ENCODE measurements at places on chromosomes 4 and X.

DNA sequence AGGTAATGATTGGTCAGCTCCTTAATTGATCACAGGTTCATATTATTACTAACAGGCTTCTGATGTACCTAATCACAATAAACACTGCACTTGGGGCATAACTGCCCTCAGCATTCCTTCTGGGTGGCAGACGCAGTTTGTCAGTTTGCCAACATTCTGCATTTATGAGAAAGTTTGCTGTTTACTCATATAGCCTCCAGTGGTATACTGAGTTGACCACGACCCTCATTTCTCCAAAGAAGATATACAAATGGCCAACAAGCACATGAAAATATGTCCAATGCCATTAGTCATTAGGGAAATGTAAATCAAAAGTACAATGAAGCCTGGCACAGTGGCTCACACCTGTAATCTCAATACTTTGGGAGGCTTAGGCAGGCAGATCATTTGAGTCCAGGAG is 26.3 kb downstream of the EFHC2 start:
- DNase-seq: no peak

DNA sequence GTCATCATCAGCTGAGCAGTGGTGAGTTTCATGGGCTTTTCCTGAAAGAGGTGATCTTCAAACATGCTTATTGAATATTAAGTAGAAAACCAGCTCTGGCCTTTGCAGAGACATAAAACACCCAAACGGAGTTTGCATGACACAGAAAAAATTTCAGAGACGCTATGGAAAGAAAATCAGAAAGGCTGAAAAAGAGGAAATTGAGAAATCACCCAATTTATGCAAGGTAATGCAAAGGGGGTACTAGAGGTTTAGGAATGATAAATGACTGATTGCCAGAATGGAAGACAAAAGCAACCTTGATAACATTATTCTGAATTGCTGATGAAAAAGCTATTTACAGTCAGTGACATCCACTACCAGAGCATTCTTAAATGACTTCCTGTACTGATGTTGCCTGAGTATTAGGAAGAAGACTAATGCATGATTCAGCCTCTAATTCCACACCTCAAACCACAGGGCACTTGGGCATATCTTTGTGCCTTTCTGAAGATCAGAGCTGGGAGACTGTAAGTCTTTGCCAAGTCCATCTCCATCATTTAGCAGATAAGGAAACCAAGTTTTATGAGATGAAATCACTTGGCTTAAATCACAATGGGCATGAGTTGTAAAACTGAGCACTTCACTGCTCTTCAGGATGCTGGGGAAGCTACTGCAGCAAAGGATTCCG is 565.7 kb downstream of the PPARGC1A start:
- no peak for DNase-seq

DNA sequence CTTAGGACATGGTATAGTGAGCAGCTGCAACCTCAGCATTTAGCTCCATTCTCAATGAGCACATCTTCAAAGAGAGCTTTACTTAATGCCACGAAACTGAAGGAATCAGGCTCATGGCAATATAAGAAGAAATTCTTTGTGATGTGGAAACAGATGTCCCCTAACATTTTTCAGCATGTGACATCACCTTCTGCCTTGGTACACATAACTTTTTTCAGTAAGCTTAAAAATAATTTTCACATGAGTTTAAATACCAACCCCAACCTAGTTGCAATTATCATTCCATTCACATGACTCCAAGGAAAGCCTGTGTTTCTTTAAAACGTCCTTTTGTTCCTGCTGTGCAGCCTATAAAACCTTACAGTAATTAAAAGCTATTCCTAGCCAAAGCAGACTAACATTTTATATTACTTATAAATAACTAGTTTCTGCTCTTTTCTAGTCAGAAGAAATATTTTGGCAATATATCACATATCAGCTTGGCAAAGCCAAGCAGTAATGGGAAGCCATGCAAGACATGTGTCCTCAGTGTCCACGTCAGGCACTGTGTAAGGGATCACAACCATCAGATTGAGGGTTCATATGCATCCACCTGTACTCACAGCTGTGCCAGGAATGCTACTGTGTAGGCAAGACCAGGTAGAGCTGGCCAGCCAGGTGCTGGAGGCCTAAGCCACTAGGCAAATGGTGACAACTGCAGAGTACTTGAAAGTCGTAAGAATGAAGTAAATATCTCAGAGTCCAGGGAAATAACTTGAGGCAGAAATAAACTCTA is 466.6 kb downstream of the INPP4B start:
- no peak for DNase-seq

- DNase-seq: no peak
Measured at GRCh38 chrX:45258731-45259402, 58.2 kb upstream of the DIPK2B start.

GRCh38 chrX:134235236-134235635 is 1.7 kb upstream of the CCDC160 start:
- DNase-seq: no peak

DNA sequence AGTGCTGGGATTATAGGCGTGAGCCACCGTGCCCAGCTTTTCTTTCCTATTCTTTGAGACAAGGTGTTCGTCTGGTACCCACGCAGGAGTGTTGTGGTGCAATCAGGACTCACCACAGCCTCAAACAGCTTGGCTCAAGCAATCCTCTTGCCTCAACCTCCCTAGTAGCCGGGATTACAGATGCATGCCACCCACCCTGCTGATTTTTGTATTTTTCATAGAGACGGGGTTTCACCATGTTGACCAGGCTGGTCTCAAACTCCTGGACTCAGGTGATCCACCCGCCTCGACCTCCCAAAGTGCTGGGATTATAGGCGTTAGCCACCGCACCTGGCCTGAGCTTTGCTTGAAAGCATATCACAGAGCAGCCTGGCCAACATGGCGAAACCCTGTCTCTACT is 1.5 kb upstream of the CRLF2 start:
- DNase-seq: no peak

- peak; percentile 11 for DNase-seq
Measured at GRCh38 chr4:148443512-148444295, 1.5 kb upstream of the NR3C2 start.

- no peak for DNase-seq
Measured at GRCh38 chr4:95411371-95412088, 137.2 kb downstream of the UNC5C start.

All from stimulated activated CD8-positive, alpha-beta memory T cell treated with anti-CD3 and anti-CD28 coated beads, Interleukin-7, amount 100 ng/mL, for 1 hour (primary cell).